H1 (cell line): ENCODE measurements at places on chromosomes 4 and X.

GRCh38 chr4:20416800-20417199, 165.1 kb downstream of the SLIT2 start:
- no peaks in the 10 kb centered on the region for H3K27me3 ChIP-seq
- H3K4me1 ChIP-seq = no peaks in the 10 kb centered on the region
- H3K4me3 ChIP-seq = no peak overlapping the region
- H3K27ac ChIP-seq = no peak overlapping the region
- DNase-seq = no peak

GRCh38 chr4:31045724-31046318, 325.7 kb downstream of the PCDH7 start:
- no peaks in the 10 kb centered on the region for H3K4me1 ChIP-seq
- DNase-seq = no peak
- H3K27me3 ChIP-seq = no peaks in the 10 kb centered on the region
- no peak overlapping the region for H3K27ac ChIP-seq
- H3K4me3 ChIP-seq = no peak overlapping the region

DNA sequence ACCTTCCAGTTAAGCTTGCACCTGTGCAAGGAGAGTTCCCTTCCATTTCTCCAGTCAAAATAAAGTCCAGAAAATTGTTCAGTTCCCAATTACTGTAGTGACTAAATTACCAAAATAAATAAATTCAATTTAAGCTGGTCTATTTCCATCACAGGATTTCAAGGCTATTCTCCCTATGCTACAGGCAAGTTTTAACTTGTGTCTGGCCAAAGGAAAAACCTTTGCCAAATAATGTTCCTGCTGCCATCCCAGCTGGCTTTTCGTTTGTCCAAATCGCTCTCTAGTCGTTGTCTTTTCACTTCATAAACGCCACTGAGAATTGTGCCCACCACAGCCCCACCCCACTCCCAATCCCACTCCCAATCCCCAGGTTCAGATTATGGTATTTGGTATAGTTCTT, 2.4 kb downstream of the KCTD8 start:
- H3K4me3 ChIP-seq = peak overlapping the region; percentile 65
- H3K27me3 ChIP-seq = peaks cover 13% of the 10 kb centered on the region
- no peak overlapping the region for H3K27ac ChIP-seq
- no peaks in the 10 kb centered on the region for H3K4me1 ChIP-seq

GRCh38 chr4:25890571-25891485, 23.2 kb upstream of the SMIM20 start:
- no peak overlapping the region for H3K27ac ChIP-seq
- no peaks in the 10 kb centered on the region for H3K36me3 ChIP-seq
- H3K4me1 ChIP-seq = peaks cover 11% of the 10 kb centered on the region; the same call in 1 of the 2 replicates

GRCh38 chr4:182318256-182318655, 75.1 kb downstream of the TENM3 start:
- H3K36me3 ChIP-seq = no peaks in the 10 kb centered on the region
- no peak overlapping the region for H3K4me3 ChIP-seq
- H3K27me3 ChIP-seq = no peaks in the 10 kb centered on the region
- DNase-seq = no peak
- no peaks in the 10 kb centered on the region for H3K4me1 ChIP-seq
- no peak overlapping the region for H3K27ac ChIP-seq

GRCh38 chr4:9771034-9771433, 10.4 kb upstream of the DRD5 start:
- DNase-seq = no peak
- no peaks in the 10 kb centered on the region for H3K27me3 ChIP-seq
- H3K4me3 ChIP-seq = no peak overlapping the region
- H3K4me1 ChIP-seq = no peaks in the 10 kb centered on the region
- H3K36me3 ChIP-seq = no peaks in the 10 kb centered on the region

DNA sequence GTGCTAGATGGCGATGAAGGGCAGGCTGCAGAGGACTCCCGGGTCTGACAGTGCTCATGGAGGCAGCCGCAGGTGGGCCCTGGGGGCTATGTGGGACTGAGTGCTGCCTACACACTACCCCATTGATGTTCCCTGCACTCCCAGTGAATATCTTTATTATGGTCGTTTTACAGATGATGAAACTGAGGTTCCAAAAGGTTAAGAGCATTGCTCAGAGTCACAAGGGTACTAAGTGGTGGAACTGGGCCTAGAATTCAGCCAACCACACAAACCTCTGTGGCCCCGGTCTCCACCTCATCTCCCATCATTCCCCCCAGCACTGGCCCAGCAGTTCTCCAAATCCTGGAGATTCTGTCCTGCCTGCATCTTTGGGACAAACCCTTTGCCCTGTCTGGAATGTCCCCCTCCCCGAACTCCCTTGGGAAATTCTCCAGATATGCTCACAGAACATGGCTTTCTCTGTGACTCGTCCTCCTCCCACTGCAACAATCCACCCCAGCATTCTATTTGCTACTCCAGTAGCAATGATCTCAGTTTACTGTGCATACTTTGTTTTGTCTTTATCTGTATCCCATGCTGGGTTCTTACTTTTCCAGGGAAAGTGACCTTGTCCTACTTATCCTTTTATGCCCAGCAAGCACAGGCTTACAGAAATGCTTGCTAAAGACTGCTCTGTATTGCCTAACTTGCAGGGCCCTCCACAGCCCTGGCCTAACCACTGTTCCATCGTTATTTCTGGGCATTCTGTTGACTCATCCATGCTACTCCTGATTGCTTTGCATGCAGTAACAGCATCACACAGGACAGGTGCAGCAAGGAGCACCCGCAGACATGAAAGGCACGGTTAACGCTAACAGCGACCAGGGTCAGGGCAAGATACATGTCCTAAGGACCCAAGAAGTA, 14.0 kb downstream of the PNMA6F start:
- H3K36me3 ChIP-seq = no peaks in the 10 kb centered on the region
- H3K4me3 ChIP-seq = no peak overlapping the region
- no peaks in the 10 kb centered on the region for H3K27me3 ChIP-seq
- no peaks in the 10 kb centered on the region for H3K4me1 ChIP-seq

- no peak for DNase-seq
- no peak overlapping the region for H3K27ac ChIP-seq
- no peaks in the 10 kb centered on the region for H3K27me3 ChIP-seq
- H3K4me3 ChIP-seq = no peak overlapping the region
- H3K36me3 ChIP-seq = no peaks in the 10 kb centered on the region
- H3K4me1 ChIP-seq = no peaks in the 10 kb centered on the region
These were observed 1072.3 kb downstream of the RAPGEF2 start for GRCh38 chr4:160175064-160175643.

GRCh38 chrX:10110984-10111363, 45.8 kb upstream of the CLCN4 start:
- H3K36me3 ChIP-seq = no peaks in the 10 kb centered on the region
- no peak for DNase-seq
- H3K27me3 ChIP-seq = no peaks in the 10 kb centered on the region
- no peak overlapping the region for H3K27ac ChIP-seq
- H3K4me1 ChIP-seq = no peaks in the 10 kb centered on the region

DNA sequence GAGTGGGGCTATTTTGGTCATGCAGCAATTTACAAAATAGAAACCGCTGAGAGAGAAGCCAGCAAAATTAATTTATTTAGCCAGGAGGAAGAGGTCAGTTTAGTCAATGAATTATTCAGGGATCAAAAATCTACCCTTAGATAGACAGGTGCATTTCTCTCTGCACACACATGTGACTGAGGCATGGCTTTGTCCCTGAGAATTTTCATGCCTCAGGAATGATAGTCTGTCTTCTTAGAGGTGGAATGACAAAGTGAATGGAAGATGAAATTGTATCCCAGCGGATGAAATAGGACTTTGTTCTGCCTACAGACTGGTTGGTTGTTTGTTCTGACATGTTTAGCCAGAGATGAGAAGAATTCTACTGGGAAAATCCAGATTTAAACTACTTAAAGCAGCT, 46.0 kb downstream of the ANKRD50 start:
- no peaks in the 10 kb centered on the region for H3K4me1 ChIP-seq
- H3K4me3 ChIP-seq = no peak overlapping the region
- no peak overlapping the region for H3K27ac ChIP-seq

DNA sequence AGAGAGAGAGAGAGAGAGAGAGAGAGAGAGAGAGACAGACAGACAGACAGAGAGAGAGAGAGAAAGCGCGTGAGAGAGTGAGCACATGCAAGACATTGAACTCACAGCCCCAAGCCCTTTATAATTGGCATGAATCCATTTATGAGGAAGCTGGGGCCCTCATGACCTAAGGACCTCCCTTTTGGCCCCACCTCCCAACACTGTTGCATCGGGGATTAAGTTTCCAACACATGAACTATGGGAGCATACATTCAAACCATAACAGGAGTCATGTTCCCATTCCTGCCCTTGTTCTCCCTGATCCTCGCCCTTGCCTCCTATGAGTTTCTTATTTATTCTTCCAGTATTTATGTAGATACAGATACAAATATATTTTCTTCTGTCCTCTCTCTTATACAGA, 269.8 kb upstream of the ARX start:
- no peak overlapping the region for H3K27ac ChIP-seq
- H3K36me3 ChIP-seq = no peaks in the 10 kb centered on the region
- DNase-seq = no peak

GRCh38 chr4:159204566-159204965, 101.7 kb downstream of the RAPGEF2 start:
- H3K27me3 ChIP-seq = no peaks in the 10 kb centered on the region
- H3K4me3 ChIP-seq = no peak overlapping the region
- DNase-seq = no peak
- H3K4me1 ChIP-seq = no peaks in the 10 kb centered on the region

DNA sequence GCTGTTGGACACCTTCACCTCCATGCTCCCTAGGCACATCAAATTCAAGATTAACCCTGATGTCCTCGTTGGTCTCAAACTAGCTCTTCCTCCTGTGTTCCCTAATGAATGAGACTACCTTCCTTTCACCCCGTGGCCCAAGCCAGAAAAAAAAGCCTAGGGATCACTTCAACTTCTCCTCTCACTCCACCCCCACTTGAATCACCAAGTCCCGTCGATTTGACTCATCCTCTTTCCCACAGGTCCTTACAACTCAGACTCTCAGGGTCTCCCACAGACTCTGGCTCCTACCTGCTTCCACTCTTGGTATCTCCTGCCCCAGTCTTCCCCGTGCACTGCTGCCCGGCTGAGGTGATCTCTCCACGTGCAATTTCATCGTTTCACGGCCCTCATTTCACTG, 8.5 kb downstream of the SLC25A43 start:
- peaks cover 2% of the 10 kb centered on the region; the same call in 1 of the 2 replicates for H3K36me3 ChIP-seq
- no peaks in the 10 kb centered on the region for H3K4me1 ChIP-seq
- DNase-seq = no peak
- no peak overlapping the region for H3K27ac ChIP-seq

DNA sequence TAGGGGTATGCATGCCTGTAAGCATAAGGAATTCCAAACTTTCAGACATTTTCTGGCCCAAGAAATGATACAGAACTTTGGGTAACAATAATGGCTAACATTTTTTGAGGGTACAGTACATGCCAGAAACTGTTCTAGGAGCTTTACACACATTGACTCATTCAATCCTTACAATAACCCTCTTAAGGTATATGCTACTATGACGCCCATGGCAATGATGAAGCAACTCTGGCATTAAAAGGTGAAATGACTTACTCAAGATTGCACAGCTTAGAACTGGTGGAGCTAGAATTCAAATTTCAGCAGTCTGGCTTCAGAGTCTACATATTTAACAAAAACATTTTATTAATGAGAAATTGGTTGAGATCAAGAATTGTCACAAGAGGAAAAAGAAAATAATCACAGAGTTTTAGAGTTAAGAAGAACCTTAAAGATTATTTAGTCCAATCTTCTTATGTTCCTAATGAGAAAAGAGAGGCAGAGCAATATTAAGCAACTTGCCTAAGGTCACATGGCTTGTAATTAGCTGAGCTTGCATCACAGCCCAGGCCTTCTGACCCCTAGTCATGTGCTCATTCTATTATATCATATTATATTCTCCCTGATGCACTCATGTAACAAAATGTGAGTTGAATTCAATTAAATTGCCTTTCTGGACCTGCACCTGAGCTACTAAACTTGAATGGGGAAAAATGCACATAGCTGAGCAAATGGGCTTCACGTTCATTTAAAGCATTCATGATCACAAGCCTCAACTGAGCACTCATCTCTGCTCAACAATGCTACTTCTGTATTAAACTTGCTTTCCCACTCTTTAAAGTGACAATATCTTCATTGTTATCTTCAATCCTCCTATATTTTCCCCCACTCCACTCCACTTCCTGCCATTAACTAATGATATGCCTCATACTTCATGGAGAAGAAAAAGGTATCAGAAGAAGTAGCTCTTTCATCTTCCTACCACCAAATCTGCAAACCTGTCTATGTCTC, 73.2 kb downstream of the ENOX2 start:
- H3K4me1 ChIP-seq = no peaks in the 10 kb centered on the region
- no peaks in the 10 kb centered on the region for H3K36me3 ChIP-seq
- H3K27ac ChIP-seq = no peak overlapping the region
- H3K4me3 ChIP-seq = no peak overlapping the region
- H3K27me3 ChIP-seq = no peaks in the 10 kb centered on the region

DNA sequence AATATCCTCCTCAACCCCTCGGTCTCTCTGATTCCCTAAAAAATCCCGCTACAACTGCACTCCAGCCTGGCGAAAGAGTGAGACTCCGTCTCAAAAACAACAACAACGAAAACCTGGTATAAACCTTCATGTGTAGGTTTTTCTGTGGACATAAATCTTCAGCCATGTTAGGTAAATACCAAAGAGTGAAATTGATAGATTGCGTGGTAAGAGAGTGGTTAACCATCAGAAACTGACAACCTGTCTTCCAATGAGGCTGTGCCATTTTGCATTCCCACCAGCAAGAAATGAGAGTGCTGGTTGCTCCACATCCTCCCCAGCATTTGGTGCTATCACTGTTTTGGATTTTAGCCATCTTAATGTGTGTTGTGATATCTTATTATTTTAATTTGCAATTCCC, 10.9 kb downstream of the TBC1D19 start:
- no peaks in the 10 kb centered on the region for H3K36me3 ChIP-seq
- no peak overlapping the region for H3K4me3 ChIP-seq
- DNase-seq = no peak
- H3K4me1 ChIP-seq = no peaks in the 10 kb centered on the region
- no peaks in the 10 kb centered on the region for H3K27me3 ChIP-seq

- DNase-seq = no peak
- H3K4me3 ChIP-seq = no peak overlapping the region
- H3K36me3 ChIP-seq = no peaks in the 10 kb centered on the region
- H3K27ac ChIP-seq = no peak overlapping the region
- H3K27me3 ChIP-seq = no peaks in the 10 kb centered on the region
These were observed 58.0 kb downstream of the SEPTIN11 start for GRCh38 chr4:77007358-77008230.

DNA sequence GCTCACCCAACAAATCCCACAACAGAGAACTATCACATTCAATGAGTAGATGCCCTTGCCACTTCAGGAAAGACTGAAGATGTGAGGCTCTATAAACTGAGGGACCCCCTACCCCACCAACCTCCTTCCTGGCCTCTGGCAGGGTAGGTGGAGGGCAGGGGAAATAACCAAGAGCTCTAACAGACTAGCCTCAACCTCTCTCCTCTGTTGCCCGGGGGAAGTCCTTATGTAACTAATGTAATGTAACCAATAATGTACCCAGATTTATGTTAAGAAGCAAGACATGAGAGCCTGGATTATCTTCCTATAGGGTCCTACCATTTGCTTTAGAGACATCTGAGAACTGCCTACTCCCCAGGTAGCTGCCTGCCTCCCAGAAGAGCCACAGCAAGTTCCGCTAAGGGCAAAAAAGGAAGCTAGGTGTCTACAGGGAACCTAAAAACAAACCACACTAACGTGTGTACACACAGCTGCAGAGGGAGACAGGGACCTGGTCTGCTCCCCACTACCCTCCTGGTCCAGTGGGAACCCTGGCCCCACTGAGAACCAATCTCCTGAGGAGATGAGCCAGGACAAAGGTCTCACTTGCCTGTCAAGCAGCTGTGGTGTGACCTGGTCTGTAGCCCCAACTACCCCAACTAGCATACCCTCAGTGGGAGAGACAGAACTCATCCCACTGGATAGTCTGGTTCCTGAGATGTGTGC, 17.7 kb downstream of the OTUD5 start:
- no peak for DNase-seq
- H3K27ac ChIP-seq = no peak overlapping the region; the same call in 1 of the 2 replicates
- no peaks in the 10 kb centered on the region for H3K27me3 ChIP-seq
- no peak overlapping the region for H3K4me3 ChIP-seq
